ENCODE measurements at places on chromosomes 11 and 22. TPM values are rescaled to one million over a fixed set of nuclear protein-coding genes. Genes with fewer than 3 reads are reported as not detected.

The KDM4E gene
- not detected for total RNA-seq

The NPTXR gene
- total RNA-seq = 1.7 TPM

The CARNS1 gene
- not detected for total RNA-seq

The KCNC1 gene
- total RNA-seq = 0.13 TPM

The ABTB2 gene
- 44.1 TPM for total RNA-seq

DNA sequence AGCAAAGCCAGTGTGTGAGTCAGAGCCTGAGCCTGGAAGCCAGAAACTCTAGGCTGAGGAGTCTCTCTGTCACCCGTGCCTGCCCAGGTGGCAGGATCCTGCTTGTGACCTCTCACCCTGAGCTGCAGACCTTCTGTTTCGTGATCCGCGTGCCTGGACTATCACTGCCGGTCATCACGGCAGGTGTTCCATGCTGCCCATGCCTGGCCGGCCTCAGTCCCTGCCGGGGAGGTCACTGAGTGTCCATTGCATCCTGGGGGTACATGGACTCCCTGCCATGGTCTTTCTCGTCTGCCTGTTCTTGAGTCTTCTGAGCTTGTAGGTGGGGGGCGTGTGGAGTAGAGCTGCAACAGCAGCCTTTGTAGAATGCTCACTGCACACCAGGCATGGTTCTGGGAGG lies 1032.4 kb downstream of the TBC1D22A start:
- no peaks in the 10 kb centered on the region for H3K4me1 ChIP-seq
- no peak overlapping the region for H3K27ac ChIP-seq

DNA sequence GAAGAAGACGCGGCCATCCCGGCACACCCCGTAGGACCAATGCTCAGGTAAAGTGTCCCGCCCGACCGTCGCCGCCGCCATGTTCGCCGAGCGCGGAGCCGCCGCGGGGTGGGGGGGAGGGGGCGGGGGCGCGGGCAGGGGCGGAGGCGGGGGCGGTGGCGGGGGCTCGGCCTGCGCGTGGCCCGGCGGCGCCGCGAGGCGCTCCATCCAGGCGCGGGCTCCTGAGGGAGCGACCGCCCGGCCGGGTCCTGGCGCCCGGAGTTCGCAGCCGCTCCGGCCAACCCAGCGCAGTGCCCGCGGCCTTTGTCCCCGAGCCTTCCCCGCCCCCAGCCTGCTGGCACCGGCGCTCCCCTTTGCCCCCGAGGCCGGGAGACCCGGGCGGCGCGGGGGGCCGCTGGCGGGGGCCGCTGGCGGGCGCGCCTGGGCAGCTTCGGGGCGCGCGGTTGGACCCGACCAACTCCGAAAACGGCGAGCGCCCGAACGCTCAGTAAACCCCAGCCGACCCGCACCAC lies at the start of gene PLEKHA7:
TSS of gene PLEKHA7 (minus strand) at position 94 of the 512 bp plus-strand sequence. CDS start at position 81, 13 bp downstream.
- H3K36me3 ChIP-seq = no peaks in the 10 kb centered on the region
- no peaks in the 10 kb centered on the region for H3K27me3 ChIP-seq
- H3K4me3 ChIP-seq = peak within 1 kb of the TSS; percentile 70
- no peaks in the 10 kb centered on the region for H3K4me1 ChIP-seq
- peak within 1 kb of the TSS; percentile 96 for H3K27ac ChIP-seq
- peak; percentile 56 for DNase-seq

DNA sequence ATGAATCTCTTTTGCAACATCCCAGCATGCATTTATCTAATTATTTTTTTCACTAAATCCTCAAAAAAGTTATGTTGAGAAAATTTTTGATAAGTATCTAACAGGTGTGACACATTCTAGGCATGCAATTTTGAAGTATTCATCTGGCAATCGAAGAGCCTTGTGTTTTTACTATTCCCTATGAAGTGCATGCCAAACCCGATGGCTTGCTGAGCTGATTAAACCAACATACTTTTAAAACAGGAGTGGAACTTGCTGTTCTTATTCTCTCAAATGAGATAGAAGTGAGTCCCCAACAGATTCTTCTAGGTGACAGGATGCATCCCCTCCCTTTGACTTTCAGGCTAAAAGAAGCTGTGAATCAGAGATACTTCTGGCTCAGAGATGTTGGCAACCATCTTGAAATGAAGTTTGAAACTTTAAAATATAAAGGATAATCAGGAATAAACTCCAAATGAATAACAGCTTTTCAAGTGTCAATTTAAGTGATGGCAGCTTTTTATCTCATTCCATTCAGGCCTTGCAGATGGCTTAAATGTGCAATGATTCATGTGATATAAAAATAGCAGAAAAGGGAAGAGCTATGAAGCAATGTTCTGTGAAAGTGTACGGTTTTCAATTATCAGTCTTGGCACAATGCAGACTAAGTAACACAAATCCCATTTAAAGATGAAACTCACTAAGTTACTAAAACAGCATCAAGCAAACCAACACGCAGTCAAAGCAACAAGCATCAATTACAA lies 67.7 kb downstream of the APOL5 start:
- H3K27ac ChIP-seq = no peak overlapping the region
- DNase-seq = no peak
- H3K4me1 ChIP-seq = no peaks in the 10 kb centered on the region
- H3K36me3 ChIP-seq = peaks cover 5% of the 10 kb centered on the region
- H3K4me3 ChIP-seq = no peak overlapping the region
- no peaks in the 10 kb centered on the region for H3K27me3 ChIP-seq

GRCh38 chr11:95680169-95680929 lies 109.2 kb downstream of the FAM76B start:
- H3K27me3 ChIP-seq = no peaks in the 10 kb centered on the region
- no peak for DNase-seq
- H3K4me1 ChIP-seq = peaks cover 5% of the 10 kb centered on the region
- H3K27ac ChIP-seq = no peak overlapping the region
- H3K4me3 ChIP-seq = no peak overlapping the region

DNA sequence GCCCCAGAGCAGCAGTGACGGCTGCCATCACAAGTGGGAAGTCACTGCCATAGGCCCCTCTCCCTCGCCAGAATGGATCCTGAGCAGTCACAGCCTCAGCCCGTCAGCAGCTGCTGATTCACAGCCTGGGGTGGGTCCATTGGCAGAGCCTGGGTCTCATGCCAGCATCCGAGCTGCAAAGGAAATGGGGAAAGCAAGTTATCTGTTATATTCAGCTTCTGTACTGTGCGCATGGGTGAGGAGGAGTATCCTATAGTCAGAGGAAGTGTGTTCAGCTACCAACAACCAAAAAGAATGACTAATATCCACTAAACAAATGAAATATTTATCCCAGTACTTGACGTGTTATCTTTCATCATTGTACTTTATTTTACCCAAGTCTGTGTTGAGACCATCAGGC lies 119.7 kb downstream of the RCN1 start:
- no peak overlapping the region for H3K4me3 ChIP-seq
- DNase-seq = no peak
- H3K36me3 ChIP-seq = no peaks in the 10 kb centered on the region
- H3K27ac ChIP-seq = no peak overlapping the region

- no peaks in the 10 kb centered on the region for H3K27me3 ChIP-seq
- DNase-seq = no peak
- no peaks in the 10 kb centered on the region for H3K4me1 ChIP-seq
- no peak overlapping the region for H3K27ac ChIP-seq
Measured at GRCh38 chr11:46876471-46876870, 30.4 kb upstream of the CKAP5 start.

DNA sequence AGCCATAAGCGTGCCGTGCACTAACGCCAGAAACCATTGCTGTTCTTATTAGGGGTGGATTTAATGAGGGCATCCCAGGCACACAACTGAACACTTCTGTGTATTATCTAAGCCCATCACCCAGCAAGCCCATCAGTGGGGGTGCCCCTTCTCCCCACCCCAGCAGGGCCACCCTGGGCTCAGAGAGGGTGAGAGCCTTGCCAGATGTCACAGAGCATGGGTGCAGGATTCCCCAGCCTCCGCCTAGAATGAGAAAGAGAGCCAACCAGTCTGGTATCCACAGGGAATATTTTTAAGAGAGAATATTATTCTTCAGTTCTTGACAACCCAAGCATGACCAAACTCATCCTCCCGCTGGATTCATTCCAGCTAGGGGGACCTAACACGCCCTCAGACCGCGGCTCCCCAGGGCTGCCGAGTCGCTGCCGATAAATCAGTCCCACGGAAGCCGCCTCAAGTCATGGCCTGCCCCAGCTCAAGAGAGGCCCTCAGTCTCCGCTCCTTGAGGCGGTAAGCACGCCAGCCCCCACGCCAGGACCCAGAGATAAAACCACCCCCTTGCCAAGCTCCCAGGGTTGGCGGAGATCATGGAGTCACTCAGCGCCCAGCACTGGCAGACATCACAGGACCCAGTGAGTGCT lies 47.2 kb downstream of the MN1 start:
- no peak overlapping the region for H3K4me3 ChIP-seq
- no peaks in the 10 kb centered on the region for H3K27me3 ChIP-seq
- DNase-seq = no peak
- H3K36me3 ChIP-seq = no peaks in the 10 kb centered on the region

- no peaks in the 10 kb centered on the region for H3K4me1 ChIP-seq
- no peaks in the 10 kb centered on the region for H3K36me3 ChIP-seq
- no peaks in the 10 kb centered on the region for H3K27me3 ChIP-seq
Measured at GRCh38 chr11:110430267-110431050, 711 bp downstream of the FDX1 start.

GRCh38 chr22:20793748-20794649 lies 20.1 kb downstream of the SERPIND1 start:
- no peak for DNase-seq
- H3K27me3 ChIP-seq = no peaks in the 10 kb centered on the region
- no peaks in the 10 kb centered on the region for H3K4me1 ChIP-seq
- no peak overlapping the region for H3K4me3 ChIP-seq

DNA sequence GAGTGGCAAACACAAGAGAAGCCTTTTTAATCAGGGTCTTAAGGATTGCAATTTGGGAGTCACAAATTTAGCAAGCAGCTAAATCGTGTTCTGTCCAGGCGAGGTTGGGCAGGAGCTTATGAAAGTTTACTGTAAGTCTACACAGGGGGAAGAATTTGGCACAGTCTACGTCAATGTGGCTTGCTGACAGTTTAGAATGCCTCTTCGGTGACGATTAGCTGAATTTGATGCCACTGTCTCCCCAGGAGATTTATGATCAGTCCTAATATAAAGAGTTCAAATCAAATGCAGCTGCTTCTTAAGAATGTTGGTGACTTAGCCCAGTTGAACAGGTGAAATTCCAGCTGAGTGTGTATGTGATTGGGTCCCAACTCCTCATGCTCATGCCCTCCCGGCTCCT lies 114.1 kb upstream of the CLPB start:
- DNase-seq = no peak
- no peaks in the 10 kb centered on the region for H3K27me3 ChIP-seq
- H3K4me1 ChIP-seq = no peaks in the 10 kb centered on the region
- H3K4me3 ChIP-seq = no peak overlapping the region
- no peak overlapping the region for H3K27ac ChIP-seq

GRCh38 chr22:41177040-41177621 lies 28.0 kb upstream of the L3MBTL2 start:
- no peaks in the 10 kb centered on the region for H3K4me1 ChIP-seq
- no peaks in the 10 kb centered on the region for H3K27me3 ChIP-seq
- no peak for DNase-seq
- no peaks in the 10 kb centered on the region for H3K36me3 ChIP-seq
- H3K4me3 ChIP-seq = no peak overlapping the region

GRCh38 chr11:63999349-64000025 lies 13.2 kb downstream of the OTUB1 start:
- peak overlapping the region; percentile 44 for H3K4me3 ChIP-seq
- H3K27me3 ChIP-seq = no peaks in the 10 kb centered on the region
- no peak overlapping the region for H3K27ac ChIP-seq
- no peaks in the 10 kb centered on the region for H3K4me1 ChIP-seq
- H3K36me3 ChIP-seq = peaks cover 42% of the 10 kb centered on the region
- DNase-seq = peak; percentile 67

- H3K4me1 ChIP-seq = peaks cover 6% of the 10 kb centered on the region
- H3K36me3 ChIP-seq = no peaks in the 10 kb centered on the region
- DNase-seq = no peak
- no peak overlapping the region for H3K4me3 ChIP-seq
Measured at GRCh38 chr22:46238541-46238940, 11.6 kb downstream of the CDPF1 start.

GRCh38 chr22:19559324-19559811 lies 35.2 kb upstream of the CLDN5 start:
- no peaks in the 10 kb centered on the region for H3K36me3 ChIP-seq
- H3K4me3 ChIP-seq = no peak overlapping the region
- H3K4me1 ChIP-seq = no peaks in the 10 kb centered on the region
- no peaks in the 10 kb centered on the region for H3K27me3 ChIP-seq

GRCh38 chr22:46156031-46156430 lies 5.7 kb downstream of the PPARA start:
- no peak for DNase-seq
- peaks cover 43% of the 10 kb centered on the region for H3K4me1 ChIP-seq
- no peak overlapping the region for H3K4me3 ChIP-seq
- peaks cover 49% of the 10 kb centered on the region for H3K36me3 ChIP-seq
- no peak overlapping the region for H3K27ac ChIP-seq
- no peaks in the 10 kb centered on the region for H3K27me3 ChIP-seq

- H3K27me3 ChIP-seq = no peaks in the 10 kb centered on the region
- H3K36me3 ChIP-seq = no peaks in the 10 kb centered on the region
- peaks cover 2% of the 10 kb centered on the region for H3K4me1 ChIP-seq
- DNase-seq = no peak
- no peak overlapping the region for H3K27ac ChIP-seq
Measured at GRCh38 chr11:35259529-35259928, 120.6 kb downstream of the CD44 start.

Data from Peyer's patch (tissue), 4 donors.